ENCODE measurements at places on chromosomes 7 and 10.

- no peak for DNase-seq
Measured at GRCh38 chr10:80690434-80690833, 152.7 kb downstream of the SH2D4B start.

DNA sequence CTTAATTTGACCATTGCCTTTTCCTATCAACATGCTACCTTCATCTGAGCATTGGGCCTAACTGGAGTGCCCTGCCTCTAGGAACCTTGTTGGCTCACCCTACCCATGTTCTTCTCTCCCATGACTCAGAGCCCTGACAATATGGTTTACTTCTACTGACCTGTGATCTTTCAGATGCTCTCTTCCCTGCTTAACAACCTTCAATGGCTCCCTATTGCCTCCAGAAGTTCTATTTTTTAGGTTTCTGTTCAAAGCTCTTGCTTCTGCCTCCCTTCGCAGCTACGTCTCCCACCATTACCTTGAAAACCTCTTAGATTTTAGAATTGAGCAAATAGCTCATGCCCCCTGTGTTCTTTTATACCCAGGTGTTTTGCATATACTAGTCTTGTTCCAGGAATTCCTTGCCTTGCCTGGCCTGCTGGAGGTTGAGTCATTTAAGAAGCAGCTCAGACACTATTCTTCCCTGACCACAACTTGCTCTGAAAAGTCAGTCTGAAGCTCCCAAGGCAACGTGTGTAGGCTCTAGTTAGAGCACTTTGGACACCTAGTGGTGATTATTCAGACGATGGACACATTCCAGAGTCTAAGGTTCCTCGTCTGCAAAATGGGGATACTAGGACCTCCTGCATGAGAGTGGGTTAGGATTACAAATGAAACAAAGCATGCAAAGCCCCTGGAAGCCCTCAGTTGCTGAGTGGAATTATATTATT, 64.4 kb upstream of the EMX2 start:
- no peak for DNase-seq

DNA sequence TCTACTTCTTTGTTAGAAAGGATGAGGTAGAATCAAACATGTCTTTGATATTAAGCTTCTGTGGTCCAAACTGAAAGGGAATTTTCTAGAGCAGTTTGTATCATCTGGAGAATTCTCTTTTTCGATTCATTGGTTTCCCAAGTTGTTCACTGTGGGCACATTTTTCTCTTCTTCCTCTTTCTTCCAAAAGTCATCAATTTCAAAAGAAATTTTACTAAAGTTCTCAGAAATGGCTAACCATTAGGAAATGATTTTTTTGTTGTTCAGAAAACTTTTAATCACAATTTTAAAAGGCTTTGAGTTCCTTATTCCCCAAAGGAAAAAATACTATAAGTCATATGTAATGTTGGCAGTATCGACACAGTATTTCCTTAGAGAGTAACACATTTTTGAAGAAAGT, 28.3 kb upstream of the CCDC6 start:
- no peak for DNase-seq

DNA sequence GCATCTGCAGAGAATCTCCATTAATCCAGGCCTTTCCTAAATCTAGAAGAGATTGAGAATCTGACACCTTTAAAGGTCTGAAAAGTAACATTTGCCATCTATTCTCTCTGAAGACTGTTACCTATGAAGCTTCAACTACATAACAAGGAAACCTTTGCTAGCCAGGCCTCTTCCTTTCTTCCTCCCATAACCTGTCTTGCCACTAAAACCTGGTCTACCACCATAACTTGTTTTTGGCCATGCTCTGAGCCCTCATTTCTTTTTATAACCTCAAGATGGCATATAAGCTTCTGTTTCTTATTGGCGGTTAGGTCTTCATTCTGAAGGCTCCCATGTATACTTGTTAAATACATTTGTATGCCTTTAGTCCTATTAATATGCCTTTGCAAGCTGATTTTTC, 348.4 kb upstream of the MEOX2 start:
- DNase-seq = no peak

DNA sequence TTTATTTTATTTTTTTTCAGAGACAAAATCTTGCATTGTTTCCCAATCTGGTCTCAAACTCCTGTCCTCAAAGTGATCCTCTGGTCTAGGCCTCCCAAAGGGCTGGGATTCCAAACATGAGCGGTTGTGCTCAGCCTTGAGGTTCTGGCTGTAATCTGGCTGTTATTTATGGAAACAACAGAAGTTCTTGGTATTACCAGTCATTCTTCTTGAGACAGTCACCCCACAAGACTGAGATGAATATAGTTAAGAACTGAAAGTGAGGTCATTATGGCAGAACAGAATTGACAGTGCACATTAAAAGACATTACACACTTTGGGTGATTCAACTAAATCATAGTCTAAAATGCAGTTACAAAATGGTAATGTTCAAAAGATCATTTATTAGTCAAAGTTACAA, 719.5 kb downstream of the ZWINT start:
- DNase-seq = no peak

DNA sequence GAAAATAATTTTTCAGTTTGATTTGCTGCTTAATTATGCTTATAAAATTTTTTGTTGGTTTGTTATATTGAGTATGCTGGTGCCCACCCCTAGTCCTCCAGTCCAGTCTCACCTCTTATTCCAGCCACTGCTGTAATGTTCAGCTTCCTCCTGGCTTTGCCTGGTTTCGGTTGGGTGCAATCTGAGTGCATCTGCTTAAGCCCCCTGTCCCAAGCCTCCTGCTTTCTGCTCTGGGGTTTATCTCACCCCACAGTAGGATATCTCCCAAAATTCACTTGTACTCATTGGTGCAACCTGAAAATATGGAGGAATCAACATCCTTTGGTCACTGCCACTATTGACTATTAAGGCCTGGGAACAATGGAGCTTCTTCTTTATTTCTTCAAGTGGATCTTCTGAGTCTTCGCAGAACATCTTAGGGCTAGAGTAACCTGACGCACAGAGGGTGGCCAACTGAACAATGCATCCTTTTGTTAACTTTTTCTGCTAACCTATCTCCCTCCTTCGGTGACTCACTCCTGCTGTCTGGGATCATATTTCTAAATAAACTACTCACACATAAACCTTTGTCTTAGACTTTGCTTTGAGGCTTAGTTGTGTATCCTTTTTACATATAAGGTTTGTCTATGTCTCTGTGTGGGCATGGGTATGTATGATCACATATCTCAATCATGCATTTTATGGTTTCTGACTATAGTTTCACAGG, 19.1 kb upstream of the SOSTDC1 start:
- peak; percentile 40 for DNase-seq

GRCh38 chr7:145030754-145031153, 194.9 kb upstream of the TPK1 start:
- DNase-seq = no peak

- no peak for DNase-seq
Measured at GRCh38 chr10:11539191-11539868, 72.1 kb downstream of the USP6NL start.

DNA sequence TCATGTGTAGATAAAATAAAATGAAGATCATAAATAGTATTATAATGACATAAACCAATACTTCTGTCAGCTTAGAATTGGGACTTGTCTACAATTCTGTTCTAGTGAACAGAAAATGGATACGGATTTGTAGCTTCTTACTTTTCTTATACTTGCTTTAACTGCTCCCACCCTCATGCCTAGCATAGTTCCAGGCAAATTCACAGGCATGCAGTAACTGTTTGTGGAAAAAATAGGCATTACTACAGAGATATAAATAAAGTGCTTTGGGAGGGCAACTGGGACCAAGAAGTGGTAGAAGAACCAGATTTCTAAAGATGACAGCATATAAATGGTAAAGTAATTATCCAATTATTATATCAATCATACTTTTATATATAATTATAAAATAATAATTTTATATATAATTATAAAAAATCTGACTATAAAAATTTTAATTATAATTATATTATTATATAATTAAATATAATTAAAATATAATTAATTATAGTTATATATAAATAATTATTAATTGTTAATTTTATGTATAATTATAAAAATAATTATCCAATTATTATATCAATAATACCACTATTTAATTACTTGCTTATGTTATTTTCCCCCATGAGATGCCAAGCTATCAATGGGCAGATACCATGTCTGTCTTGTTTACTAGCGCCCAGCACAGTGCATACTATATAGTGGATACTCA, 144.1 kb downstream of the NOC3L start:
- DNase-seq = no peak

- DNase-seq = no peak
Measured at GRCh38 chr7:103689255-103689654, 243.2 kb upstream of the SLC26A5 start.

DNA sequence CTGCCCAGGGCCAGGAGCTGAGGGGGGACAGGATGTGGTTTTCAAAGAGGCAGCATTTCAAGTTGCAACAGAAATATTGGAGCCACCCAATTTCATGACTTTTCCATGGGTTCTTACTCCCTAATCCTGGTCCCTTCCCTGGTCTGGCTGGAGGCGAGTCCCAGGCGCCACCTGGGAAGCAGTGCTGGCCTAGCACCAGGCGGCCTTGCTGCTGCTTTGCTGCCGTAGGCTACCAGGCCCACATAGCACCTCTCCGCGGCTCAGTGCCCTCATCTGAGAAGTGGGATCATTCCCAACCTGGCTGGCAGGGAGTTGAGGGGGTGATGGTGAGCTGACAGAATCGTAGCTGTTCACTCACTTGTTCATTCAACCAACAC, 33.7 kb downstream of the ZMIZ1 start:
- no peak for DNase-seq

DNA sequence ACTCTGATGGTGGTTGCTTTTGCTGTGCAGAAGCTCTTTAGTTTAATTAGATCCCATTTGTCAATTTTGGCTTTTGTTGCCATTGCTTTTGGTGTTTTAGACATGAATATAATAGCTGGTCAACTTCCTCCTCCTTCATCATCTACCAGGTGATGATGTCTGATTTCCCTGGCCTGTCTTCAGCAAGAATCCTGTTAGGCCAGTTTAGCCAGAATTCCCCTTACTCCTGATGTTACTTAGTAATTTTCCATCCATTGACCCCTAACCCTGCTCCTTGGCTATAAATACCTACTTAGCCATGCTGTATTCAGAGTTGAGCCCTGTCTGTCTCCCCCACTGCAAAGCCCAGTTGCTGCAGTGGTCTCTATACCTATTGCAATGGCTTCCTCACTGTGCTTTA, 91.4 kb downstream of the ZNF777 start:
- DNase-seq = no peak
